Stimulated activated CD8-positive, alpha-beta memory T cell treated with anti-CD3 and anti-CD28 coated beads, Interleukin-4, amount 100 ng/mL, for 1 hour (primary cell): ENCODE measurements at places on chromosomes 6 and 20.

- DNase-seq, result no peak
Measured at GRCh38 chr20:44336725-44337380, at the start of gene R3HDML. TSS of gene R3HDML (plus strand) at chr20:44337043. CDS start at chr20:44337158, 115 bp downstream.

GRCh38 chr20:45796337-45797065, 4.7 kb downstream of the DNTTIP1 start:
- no peak for DNase-seq

DNA sequence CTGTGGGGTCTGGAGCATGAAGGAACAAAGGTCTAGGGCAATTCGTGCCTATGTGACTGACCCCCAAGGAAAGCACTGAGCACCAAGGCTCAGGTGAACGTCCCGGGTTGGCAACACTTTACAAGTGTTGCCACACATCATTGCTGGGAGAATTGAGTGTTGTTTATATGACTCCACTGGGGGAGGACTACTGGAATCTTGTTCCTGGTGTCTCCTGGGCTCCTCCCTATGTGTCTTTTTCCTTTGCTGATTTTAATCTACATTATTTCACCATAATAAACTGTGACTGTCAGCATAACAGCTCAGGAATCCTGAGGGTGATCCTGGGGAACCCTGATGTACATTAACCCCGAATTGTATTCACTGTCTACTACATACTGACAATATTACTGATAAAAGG, 207.7 kb upstream of the BMP2 start:
- DNase-seq, result no peak

DNA sequence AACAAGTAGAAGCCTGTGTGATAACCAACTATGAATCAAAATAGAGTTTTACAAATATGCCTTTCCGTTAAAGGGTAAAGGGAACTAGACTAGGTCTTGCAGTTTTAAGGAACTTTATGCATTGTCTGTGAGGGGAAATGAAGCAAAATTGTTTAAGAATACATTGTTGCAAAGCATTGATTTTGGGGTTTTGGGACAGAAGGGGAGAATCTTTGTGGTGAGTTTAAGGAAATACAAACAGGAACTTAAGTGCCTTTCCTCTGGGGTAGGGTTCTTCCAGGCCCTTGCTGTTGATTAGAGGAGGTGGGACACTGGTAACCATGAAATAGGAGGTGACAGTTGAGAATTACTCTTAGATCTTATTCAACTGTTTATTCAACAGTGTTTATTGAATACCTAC, 4.7 kb downstream of the MAPK14 start:
- DNase-seq, result no peak

DNA sequence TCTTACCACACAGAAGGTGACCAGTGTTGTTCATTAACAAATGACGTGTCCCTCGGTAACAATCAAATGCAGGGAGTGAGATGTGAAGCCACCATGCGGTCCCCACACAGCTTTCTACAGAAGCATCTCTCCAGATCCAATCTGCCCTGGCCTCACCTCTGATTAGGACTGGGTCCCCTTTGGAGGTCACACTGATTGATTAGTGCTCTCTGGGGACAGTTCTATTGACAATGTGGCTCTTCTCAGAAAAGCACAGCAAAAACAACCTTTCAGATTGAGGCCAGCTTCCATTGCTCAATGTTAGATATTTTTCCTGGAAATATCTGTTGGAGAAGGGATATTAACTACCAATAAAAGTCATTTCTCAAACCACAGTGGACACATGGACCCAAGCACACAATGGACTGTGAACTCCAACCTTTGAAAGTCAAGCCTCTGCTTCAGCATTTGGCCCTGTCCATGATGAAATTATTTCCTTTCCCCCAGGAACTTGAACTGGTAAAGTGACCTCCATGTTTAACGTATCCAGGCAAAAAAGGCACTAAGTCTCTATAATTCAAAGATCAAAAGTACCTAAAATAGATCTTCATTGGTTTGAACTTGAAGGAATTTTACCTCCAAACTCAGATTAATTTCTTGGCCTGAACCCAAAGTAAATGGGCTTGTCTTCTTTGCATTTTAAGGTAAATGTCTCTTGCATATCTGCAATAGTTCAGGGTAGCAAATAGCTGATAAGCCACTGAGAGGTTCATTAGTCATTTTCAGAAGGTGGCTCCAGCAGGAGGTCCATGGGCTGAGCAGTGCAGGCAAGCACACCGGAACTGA, 118.5 kb downstream of the FOXA2 start:
- no peak for DNase-seq

DNA sequence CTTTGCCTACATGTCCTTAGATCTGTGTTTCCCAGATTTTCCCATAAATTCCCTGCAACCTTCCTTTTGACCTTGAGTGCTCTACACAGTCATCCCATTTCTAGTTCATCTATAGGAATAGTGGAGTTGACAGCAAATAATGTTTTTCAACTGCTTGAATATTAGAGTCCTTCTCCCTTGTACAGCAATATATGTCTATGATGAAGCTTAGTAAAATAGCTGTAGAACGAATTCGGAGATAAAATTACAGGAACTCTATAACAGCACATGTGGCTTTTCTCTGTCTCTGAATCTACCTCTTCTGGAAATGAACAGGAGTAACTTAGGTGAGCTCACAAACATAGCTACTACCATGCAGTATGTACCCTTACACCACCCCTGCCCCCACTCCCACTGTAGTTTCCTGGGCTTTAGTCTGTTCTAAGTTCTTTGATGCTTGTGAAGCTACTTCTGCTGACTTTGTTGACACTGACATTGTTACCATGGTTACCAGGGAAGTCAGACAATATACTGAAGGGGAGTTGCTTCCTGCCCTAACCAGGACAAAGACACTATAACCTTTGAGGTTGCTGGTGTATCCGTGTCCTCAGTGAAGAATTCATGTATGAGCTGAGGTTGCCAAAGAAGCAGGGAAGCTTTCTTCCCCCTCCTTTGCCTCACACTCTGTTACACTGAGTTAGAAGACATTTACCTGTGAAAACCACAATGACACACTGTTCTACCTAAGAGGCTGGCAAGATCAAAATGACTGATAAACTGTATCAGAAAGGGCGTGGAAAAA, 35.8 kb upstream of the SHLD1 start:
- peak; percentile 57 for DNase-seq

GRCh38 chr20:44714701-44715498, at the start of gene CCN5:
TSS of gene CCN5 (plus strand) at chr20:44715369. CDS start at chr20:44715391, 22 bp downstream.
- no peak for DNase-seq

- no peak for DNase-seq
Measured at GRCh38 chr20:51100617-51101016, 77.7 kb upstream of the KCNG1 start.

- no peak for DNase-seq
Measured at GRCh38 chr6:31121131-31121790, 1.0 kb upstream of the CDSN start.

DNA sequence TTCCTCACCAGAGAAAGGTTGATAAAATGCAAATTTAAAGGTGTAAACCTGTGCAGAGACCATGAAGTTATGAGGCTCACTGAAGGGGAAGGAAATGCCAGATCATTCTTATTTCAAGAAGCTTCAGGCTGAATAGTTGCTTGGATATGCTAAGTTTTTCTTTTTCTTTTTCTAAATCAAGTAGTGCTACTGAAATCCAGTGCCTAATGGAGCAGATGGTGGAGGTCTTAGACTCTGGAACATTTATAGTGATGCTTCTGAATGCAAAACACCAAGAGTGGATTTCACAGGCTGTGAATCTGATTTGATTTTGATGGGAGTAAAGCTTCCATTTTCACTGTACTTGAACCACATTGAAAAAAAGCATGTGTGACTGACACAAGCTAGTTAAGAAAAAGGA, 151.2 kb upstream of the BEND3 start:
- no peak for DNase-seq

DNA sequence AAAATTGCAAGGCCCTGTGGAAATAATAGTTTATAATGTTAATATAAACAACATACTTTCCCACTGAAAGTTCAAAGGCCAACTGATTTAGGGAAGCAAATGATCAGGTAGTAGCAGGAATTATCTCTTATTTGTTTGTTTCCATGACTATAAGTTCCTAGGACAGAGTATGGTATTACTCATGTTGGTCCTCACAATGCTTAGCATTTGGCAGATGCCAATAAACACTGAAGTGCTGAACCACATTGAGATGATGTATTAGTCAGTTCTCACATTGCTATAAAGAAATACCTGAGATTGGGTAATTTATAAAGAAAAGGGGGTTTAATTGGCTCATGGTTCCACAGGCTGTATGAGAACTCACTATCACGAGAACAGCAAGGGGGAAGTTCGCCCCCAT, 129.6 kb upstream of the NUP153 start:
- no peak for DNase-seq

DNA sequence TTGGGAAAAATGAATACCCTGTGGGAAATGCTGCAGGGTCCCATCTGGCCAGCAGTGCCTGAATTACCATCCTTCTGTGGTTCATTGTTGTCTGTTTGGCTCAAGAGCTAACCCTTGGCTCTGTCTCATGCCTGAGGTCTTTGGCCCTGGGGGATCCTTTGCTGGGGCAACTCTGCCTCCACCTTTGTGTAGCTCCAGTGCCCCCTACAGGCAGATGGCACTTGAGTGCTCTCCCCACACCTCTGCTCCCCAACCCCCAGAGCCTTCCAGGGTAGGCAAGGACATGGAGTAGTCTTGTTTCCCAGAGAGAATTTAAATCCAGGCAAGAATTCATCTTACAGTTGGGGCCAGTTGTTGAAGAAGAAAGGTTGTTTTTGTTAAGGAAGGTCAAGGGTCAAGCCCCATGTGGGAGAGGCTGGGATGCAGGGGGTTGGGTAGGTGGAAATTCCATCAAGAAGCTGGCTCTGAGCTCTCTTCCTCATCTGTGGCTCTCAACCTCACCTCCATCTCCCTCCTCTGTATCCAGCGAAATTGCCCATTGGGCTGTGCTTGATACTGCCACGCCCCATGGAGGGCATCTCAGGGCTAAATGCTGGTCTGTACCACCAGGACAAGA, 44.2 kb downstream of the ZNF831 start:
- DNase-seq, result peak; percentile 59

- no peak for DNase-seq
Measured at GRCh38 chr20:49984426-49985153, 1.8 kb downstream of the SNAI1 start.

DNA sequence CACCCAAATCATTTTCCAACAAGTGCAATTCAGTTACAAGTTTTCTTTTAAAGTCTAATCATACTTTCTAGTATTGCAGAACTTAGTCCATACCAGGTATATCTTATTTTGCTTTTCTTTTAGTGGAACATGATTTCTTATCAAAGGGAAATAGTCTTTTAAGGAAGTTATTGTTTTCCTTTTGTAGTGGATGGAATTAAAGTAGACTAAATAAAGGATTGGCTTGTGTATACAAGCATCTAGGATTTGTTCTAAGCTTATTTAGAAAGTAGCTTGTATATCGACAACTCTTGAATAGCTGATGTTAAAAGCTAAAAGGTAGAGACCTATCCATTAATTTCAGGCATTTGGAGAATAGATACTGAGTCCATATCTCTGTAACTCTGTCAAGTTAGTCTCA, 14.8 kb downstream of the DCBLD1 start:
- DNase-seq, result no peak

DNA sequence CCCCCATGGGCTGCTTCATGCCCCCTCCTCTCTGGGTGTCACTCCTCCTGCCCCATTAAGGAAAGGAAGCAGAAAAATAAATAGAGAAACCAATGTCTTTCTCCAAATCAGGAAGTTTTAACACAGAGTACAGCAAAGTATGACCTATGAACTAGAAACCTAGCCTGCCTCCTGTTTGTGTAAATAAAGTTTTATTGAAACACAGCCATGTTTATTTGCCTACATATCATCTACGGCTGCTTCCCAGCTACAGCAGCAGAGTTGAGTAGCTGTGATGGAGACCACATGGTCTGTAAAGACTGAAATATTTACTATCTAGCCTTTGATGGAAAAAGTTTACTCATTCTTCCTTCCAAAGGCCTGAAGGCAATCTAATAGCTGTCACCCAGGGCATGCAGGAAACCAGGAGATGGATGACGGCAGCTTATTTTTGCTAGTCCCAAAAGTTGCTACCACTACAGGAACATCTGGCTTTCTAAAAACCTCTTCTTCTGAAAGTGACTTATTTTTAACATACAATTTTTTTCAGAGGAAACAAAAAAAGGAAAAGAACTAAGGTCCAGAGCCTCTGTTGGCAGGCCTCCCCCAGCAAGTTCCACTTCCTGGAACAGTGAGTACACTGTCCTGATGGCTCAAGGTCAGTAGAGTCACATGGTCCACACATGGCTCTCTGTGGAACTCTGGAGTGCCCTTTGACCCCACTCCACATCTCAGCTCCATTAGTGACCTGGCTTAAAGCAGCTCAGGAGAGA, 287.8 kb downstream of the PTPRT start:
- no peak for DNase-seq

- no peak for DNase-seq
Measured at GRCh38 chr6:169702840-169703246, 917 bp downstream of the C6orf120 start.

GRCh38 chr6:68746376-68746775, 111.3 kb downstream of the ADGRB3 start:
- DNase-seq, result no peak

DNA sequence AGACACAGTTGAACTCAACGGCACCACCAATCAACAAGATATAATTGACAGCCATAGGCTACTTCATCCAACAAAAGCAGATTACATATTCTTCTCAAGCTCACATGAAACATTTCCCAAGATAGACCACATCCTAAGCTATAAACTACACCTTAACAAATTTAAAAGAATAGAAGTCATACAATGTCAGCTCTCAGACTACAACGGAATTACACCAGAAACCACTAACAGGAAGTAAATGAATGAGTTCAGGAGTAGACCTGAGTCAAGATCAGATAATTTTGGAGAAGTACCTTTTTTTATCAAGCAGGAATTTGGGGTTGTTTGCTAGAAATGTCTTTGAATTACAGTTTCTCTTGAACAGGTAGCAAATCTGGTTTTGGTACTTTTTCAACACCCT, 237.8 kb downstream of the TBX18 start:
- DNase-seq, result no peak

- DNase-seq, result no peak
Measured at GRCh38 chr20:24657878-24658620, 188.6 kb downstream of the SYNDIG1 start.

- peak; percentile 80 for DNase-seq
Measured at GRCh38 chr6:30722280-30723112, 2.3 kb downstream of the TUBB start.

GRCh38 chr6:82680192-82680591, 316.6 kb downstream of the TPBG start:
- DNase-seq, result no peak

DNA sequence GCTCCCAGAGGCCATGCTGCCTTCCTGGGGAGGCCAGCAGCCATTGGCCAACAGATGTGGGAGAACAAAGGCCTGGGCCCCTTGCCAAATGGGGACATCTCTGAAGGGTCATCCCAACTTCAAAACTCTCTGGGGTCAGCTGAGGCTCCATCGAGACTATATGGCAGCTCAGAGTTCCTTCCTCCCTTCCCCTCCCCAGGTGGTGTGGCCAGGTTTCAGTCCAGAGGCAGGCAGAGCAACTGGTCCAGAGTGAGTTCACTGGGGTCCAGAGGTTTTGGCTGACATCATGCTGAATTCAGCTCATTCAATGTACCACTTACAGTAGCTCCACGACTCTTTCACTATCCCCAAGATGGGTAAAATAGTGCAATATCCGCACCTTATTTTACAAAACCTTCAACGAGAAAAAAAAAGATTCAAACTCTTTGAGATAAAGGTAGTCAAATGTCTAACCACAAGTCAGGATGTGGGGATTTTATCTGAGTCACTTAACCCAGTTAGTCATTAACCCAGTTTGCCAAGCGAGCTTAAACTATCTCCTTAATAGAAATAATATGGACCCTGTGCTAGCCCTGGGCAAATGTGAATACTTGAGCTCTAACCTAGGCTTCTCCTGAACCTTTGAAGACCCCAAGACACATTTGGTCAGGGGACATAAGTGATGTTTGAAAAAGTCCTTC, 108.4 kb upstream of the PLEKHG1 start:
- DNase-seq, result no peak
